CD8-positive, alpha-beta memory T cell (primary cell): ENCODE measurements at places on chromosomes 4 and X. TPM values are rescaled to one million over a fixed set of nuclear protein-coding genes. Genes with fewer than 3 reads are reported as not detected.
A peak's percentile ranks its signal among the peaks of the same experiment; 100 is the strongest.

Gene SERPINA7
- total RNA-seq = not detected

Gene LNX1
- total RNA-seq = not detected

DNA sequence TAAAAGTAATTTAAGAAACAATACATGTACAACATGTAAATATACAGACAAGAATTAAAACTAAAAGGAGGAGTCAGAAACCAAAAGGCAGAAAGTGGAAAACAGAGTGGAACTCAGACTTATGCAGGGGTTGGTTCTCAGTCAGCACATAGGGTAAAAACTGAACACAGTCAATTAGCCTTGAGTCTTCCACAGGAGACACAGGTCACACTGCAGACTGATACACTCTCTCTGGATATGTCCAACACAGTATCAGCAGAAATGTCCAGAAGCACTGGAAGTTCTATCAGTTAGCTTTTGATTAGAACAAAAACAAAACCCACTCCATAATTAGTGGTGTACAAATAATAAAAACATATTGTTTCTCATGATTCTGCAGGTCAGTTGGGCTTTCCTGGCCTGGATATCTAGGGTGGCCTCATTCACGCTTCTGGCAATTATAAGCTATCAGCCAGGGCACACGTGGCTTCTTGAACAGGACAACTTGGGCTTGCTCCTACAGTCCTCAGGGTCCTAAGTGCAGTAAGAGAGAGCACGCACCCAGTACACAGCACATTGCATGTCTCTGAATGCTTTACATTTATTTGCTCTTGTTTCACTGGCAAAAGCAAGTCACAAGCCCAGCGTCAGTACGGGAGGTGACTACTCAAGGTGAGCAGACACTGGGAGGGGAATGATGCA, 21.6 kb downstream of the TEC start:
- DNase-seq = no peak

GRCh38 chrX:53767544-53767943, 81.0 kb upstream of the HUWE1 start:
- DNase-seq = no peak

DNA sequence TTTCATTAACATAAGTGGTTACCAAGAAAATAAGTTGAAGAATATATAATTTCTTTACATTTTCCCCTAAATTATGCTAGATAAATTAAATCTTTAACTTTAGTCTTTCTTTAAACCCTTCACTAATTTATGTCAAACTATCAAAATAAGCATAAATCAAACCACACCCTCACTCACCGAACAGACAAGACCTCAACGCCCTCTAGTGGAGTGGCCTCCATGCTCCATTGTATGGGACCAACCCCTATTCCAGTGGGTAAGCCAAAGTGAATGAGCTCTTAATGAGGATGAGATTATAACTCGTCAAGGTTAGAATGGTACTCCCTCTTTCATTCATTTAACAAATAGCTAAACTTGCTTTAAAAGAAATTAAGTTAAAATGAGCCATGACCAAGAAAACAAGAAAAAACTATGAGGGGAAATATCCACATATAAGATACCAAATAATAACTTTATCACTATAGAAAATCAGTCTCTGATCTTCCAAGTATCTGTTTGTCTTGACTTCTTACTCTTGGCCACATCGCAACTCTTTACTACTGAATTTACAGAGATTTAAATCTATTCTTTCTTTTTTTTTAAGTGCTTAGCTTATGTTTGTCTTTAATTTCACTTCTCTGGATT, 15.6 kb upstream of the BBS12 start:
- peak; percentile 76 for DNase-seq
